Vagina (tissue), 2 donors: ENCODE measurements at places on chromosomes 6 and 20.

GRCh38 chr6:82877213-82878195 lies 188.1 kb downstream of the UBE3D start:
- no peak for DNase-seq

GRCh38 chr6:13702809-13703302 lies 8.8 kb downstream of the RANBP9 start:
- no peak for DNase-seq

DNA sequence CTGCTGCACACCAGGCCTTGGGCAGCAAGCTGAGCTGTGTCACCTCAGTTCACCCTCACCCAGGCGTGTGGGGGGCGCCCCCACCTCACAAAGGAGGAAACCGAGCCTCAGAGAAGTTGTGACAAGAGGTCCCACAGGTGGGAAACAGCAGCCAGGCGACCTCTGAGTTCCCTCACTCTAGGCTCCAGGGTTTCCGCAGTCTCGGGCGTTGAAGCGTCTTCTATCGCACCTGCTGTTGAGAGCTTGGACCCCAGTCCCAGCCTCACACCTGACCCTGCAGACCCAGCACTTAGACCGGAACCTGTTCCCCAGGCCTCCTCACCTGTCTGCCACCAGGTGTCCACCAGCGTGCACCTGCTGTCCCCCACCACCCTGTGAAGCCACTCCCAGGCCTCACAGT lies 22.3 kb upstream of the APMAP start:
- no peak for DNase-seq

DNA sequence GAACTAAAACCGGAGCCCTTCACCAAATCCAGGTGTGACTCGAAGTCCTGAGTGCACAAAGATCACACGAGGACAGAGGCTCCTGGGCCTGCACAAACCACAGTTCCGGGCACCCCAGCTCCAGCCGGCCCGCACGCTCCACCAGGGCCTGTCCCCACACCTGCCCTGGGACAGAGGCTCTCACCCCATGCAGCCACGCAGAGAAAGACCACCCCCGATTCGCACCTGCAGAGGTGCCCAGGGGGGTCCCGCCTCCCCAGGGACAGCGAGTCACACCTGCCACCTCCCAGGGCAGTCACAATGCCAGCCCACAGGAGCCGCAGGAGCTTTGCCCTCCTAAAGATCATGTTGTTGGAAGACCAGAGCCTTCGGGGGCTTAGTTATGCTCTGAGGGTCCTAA lies 25.4 kb upstream of the MRGBP start:
- DNase-seq, result no peak

- DNase-seq, result no peak
Measured at GRCh38 chr6:47126647-47127391, 84.7 kb upstream of the ADGRF1 start.

- no peak for DNase-seq
Measured at GRCh38 chr20:13744352-13744751, 40.4 kb downstream of the ESF1 start.

- DNase-seq, result no peak
Measured at GRCh38 chr6:14630016-14630415, 512.4 kb downstream of the CD83 start.

DNA sequence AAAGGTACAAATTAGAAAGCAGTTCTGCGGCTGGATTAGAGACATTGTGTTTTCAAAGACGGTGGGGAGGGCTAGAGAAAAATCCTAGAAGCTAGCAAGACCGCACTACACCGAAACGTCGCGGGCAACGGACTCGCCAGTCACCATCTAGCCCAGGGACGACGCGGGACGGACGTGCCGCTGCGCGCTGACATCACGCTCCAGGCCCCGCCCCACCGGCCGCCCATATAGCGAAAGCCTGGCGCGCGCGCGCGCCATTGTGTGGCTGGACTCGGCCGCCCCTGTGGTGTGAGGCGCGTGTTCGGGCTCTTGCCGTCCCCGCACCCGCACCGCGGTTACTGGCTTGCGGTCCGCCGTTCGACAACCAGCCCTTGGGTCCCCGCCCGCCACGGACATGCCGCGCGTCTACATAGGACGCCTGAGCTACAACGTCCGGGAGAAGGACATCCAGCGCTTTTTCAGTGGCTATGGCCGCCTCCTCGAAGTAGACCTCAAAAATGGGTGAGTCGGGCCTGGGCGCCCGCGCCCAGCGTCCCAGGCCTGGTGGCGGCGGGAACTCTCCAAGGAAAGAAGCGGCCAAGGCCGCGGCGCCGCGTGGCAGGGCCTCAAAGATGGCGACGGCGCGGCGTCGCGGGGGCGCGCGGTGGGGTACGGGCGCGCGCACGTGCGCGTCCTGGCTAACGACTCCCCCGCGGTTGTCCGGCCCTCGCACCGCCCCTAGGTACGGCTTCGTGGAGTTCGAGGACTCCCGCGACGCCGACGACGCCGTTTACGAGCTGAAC lies at the start of gene SRSF6:
Gene SRSF6 (plus strand): TSS at position 257 of the 782 bp plus-strand sequence. CDS start 138 bp downstream, at position 395.
- DNase-seq, result no peak

DNA sequence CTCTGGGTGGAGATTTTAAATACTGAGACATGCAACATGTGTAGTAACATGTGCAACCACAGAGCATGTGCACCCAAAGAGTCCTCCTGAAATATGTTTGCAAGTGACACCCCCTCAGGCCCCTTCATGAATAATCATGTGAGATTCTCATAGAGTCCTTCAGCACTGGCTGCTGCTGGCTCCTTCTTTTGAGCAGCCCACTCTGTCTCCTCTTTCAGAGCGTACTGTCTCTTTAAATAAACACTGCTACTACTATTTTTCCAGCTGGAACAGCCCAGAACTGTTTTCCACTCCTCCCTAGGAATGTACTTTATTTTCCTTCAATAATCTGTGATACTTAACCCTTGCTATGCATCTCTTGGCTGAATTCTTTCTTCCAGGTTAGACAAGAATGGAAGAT lies 42.0 kb downstream of the HLA-DRB5 start:
- DNase-seq, result no peak

DNA sequence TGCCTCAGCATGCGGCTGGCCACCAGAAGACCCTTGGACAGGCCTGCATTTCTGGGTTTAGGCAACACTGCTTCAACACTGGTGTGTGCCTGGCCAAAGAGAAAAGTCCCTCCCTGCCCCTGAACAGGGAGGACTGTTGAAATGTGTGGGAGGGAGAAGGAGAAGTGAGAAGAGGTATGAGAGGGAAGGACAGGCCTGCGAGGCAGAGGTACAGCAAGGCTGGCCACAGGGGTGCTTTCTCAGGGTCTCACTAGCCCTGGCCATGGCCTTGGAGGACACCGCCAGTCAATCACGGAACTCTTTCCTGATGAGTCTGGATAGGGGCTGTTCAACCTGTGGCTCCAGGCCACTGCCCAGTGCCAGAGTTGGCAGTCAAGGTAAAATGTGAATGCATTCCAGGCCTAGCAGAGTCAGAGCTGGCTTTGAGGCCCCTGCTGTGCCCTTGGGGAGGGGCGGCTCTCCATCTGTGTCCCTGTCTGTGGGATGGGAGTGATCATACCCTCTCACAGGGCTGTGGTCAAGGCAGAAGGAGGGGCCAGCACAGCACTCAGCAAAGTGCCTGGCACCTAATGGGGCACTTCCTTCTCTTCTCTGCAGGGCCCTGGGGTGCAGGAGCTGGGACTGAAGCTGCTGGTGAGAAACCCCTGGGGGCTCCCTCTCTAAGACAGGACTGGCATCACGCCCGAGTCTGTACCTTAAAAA lies 43.2 kb upstream of the CDH22 start:
- no peak for DNase-seq

DNA sequence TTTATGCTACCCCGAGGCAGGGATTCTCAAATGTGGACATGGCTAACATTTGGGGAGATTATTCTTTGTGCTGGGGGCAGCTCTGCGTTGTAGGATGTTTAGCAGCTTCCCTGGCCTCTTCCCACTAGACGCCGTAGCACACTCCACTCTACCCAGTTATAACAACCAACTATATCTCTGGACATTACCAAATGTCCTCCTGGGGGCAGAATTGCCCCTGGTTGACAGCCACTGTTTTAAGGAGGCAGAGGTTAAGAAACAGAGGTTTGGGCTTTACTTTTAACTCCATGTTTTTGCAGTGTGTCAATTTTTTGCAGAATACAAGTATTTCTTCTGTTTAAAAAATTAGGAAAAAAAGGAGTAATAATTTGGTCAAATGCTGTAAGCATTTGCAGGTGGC lies 56.2 kb upstream of the BMP6 start:
- DNase-seq, result no peak

DNA sequence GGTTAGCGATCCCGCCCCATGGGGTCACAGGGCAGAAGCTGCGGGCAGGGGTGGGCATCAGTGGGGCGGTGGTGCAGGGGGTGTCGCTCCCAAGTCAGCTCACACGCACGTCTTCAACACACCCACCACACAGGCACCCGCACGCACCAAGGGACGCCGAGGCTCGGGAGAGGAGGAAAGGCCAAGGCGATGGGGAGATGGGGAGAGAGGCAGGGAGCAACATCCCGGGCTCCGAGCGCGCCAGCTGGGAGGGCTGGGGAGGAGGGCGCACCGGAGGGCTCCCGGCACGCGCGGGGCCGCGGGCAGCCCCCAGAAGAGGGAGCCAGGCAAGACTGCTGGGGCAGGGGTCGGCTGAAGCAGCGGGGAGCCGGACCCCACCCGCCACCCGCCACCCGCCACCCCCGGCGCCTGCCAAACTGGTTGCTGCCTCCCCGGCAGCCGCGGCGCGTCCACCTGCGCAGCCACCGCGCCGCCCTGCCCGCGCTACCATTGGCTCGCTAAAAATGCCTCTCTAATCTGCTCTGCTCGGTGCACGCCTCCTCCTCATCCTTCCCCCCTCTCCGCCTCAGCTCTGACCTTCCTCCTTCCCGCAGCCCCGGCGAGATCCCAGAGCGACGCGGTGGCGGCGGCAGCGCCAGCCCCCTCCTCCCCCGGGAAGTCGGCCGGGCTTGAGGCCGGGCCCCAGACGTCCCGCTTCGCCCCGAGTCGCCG lies at the start of gene PACSIN1:
Gene PACSIN1 (plus strand): TSS at position 546 of the 711 bp plus-strand sequence. CDS start 60,230 bp downstream, outside the sequence.
- no peak for DNase-seq

DNA sequence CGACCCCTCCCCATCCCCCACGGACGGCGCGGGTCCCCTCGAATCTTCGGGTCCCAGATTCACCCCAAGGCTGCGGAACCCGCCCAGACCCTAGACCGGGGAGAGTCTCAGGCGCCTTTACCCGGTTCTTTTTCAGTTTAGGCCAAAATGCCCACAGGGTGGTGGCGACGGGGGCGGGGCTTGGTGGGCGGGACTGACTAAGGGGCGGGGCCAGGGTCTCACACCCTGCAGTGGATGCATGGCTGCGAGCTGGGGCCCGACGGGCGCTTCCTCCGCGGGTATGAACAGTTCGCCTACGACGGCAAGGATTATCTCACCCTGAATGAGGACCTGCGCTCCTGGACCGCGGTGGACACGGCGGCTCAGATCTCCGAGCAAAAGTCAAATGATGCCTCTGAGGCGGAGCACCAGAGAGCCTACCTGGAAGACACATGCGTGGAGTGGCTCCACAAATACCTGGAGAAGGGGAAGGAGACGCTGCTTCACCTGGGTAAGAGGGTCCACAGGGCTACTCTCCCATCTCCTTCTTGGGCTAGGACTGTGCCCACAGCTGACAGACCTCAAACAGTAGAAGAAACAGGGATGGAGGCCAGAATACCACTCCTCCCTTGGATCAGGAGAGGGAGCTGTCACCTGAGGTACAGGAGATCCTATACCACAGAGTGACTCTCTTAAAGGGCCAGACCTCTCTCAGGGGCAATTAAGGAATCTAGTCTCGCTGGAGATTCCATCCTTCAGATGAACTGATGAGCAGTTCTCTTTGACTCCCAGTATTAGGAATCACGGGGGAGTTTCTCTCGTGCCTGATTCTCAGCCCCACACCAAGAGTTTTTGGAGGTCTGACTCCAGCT lies 942 bp downstream of the HLA-E start:
- DNase-seq, result no peak

DNA sequence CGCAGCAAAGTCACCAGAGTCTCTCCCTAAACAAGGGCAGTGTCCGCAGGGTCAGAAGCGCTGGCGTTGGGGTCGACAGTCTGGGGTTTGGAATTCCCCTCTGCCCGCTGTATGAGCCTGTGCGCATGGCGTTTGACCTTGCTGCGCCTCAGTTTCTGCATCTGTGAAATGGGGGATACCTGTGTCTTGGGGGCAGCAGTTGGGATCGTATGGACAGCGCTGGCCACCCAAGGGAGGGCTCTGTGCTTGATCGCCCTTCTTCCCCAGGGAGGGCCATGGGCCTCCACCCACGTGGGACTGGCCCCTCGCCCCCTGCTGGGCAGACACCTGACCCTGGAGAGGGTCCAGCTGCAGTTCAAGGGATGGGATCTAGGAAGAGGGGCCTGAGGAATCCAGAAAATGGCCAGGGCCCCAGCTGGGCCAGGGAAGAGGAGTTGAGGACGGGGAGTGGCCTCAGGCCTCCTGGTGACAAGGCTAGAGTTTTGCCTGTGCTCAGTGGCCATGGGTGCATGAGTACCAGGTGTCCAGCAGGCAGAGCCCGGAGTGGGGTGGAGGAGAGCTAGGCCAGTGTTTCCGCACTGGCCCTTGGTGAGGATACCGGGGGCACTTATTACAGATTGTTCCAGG lies 26.4 kb upstream of the PHACTR3 start:
- DNase-seq, result no peak

- DNase-seq, result no peak
Measured at GRCh38 chr6:44254191-44255104, 2.9 kb downstream of the SLC35B2 start.

- DNase-seq, result no peak
Measured at GRCh38 chr6:109791301-109791700, 100.2 kb downstream of the FIG4 start.

GRCh38 chr6:65671922-65672321 lies 35.1 kb downstream of the EYS start:
- no peak for DNase-seq

DNA sequence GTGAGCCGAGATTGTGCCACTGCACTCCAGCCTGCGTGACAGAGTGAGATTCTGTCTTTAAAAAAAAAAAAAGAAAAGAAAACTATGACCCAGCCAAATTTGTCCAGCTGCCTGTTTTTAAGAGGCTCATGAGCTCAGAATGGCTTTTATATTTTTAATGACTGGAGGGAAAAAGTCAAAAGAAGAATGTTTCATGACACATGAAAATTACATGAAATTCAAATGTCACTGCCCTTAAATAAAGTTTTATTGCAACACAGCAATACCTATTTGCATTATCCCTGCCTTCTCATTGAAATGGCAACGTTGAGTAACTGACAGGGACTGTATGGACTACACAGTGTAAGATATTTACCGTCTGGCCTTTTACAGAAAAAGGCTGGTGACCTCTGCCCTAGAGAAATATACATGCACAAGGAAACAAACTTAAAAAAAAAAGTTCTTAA lies 11.4 kb downstream of the SENP6 start:
- DNase-seq, result no peak

- DNase-seq, result no peak
Measured at GRCh38 chr6:138028893-138029292, 78.3 kb downstream of the PERP start.

GRCh38 chr6:52498538-52499017 lies 78.3 kb downstream of the TRAM2 start:
- no peak for DNase-seq

DNA sequence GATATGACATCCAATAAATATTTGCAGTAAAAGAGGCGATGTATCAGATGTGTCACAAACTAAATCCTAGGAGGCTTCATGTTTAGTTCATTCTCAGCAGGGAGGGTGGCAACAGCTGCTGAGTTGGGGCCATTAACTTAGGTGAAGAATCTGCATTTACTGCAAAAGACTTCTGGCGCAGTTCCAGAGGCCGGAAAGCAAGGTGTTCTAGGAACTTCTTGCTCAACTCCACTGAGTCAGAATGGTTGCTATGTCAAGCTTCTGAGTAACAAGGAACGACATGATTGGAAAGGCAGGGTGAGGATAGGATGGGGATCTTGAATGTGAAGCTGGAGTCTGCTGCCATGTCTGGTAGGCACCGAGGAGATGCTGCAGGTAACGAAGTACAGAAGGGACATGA lies 11.7 kb downstream of the ADNP start:
- no peak for DNase-seq
